Amniotic stem cell (primary cell): ENCODE measurements at places on chromosomes 5 and 9.

- no peak for DNase-seq
Observed at GRCh38 chr5:107090506-107090905, 580.2 kb downstream of the EFNA5 start.

DNA sequence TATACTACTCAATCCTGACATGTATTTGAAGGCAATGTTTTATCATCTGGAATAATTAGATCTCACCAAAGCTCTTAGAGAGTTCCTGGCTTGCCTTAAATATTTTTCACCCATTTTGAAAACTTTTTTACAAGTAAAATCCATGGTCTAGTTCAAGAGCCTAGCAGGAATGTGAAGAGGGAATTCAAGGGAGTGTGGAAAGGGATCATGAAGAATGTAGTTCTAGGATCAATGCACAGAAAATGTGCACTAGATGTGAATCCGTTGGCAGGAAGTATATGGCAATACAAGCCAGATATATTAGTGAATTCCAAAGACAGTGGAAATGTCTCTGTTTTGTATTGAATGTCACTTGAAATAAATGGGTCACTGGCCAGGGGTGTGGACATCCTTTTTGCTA is 167.9 kb upstream of the MOCS2 start:
- DNase-seq = no peak

DNA sequence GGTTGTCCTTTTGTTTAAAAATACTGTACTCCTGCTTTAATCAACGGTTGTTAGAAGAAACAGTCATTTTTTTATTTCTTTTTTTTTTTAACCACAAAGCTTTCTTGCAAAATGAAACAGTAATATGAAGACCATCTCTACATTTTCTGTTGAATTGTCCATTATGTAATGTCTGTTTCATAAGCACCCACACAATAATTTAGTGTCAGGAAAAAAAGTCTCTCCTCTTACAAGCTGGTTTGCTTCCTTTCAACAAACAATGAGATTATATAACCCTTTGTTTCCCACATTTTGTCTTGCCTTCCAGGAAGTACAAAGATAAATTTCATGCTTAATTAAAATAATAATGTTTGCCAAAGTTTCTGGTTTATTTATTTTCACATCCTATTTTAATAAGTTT is 16.7 kb downstream of the CTNNAL1 start:
- DNase-seq = no peak

- no peak for DNase-seq
Observed at GRCh38 chr5:109532773-109533364, 123.1 kb upstream of the PJA2 start.

GRCh38 chr5:59579101-59579823 is 314.3 kb downstream of the PDE4D start:
- no peak for DNase-seq

- DNase-seq = peak; percentile 59
Observed at GRCh38 chr9:111728617-111729366, 65.9 kb downstream of the SHOC1 start.

DNA sequence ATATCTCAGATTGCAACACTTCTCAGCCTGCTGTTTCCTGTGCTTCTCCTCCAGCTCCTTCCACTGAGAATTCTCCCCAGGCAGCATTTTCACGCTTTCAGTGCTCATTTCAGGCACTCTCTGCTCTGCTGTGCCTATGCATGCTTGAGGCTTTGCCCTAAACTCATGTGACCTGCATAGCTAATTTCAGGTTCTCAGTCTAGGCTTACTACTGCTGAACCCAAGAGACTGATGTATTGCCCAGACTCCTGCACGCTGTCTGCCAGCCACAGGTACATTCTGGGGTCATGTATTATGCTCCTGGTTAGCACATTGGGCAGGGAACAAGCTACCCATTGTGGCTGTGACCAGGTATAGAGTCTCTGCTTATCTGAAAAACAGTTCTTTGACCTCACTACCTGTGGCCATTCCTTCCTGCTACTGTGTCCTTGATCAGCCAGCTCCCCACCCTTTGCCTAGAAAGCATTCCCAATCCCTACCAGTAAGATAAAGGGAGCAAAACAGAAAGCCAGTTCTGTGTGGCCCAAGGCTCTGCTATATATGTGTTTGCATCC is 34.7 kb downstream of the PIP5K1B start:
- DNase-seq = no peak

DNA sequence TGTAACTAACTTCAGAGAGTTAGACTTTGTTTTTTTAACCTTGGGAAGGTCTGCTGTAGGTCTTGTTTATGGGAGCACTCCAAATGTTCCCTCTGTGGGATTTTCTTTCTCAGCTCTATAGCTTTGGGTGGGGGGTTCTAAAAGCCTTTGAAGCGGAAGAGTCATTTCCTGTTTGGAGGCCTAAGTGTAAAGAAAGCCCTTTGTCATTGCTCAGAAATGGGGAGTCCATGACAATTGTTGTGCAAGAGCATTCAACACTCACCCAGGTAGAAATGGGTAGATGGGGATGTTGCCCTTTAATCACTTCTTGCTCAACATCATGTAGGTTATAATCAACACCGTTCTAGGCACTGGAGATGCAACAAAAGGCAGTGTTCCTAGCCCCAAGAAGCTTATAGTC is 30.3 kb upstream of the MAST4 start:
- no peak for DNase-seq

- no peak for DNase-seq
Observed at GRCh38 chr9:81489046-81489445, 200.3 kb downstream of the TLE1 start.

GRCh38 chr9:69658987-69659675 is 13.0 kb downstream of the APBA1 start:
- no peak for DNase-seq

DNA sequence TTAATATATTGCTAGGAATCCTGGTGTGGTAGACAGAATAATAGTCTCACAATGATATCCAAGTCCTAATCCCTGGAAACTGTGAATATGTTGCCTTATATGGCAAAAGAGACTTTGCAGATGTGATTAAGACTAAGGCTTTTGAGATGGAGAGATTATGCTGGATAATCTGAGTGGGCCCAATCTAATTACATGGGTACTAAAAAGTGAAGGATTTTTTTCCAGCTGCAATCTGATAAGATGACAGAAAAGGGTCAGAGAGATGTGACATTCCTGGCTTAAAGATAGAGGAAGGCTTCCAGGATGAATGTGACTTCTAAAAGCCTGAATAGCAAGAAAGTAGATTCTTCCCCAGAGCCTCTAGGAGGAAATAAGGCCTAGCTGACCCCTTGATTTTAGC is 80.7 kb upstream of the MPDZ start:
- no peak for DNase-seq

GRCh38 chr5:36915653-36916052 is 39.1 kb downstream of the NIPBL start:
- DNase-seq = no peak

- no peak for DNase-seq
Observed at GRCh38 chr9:8156346-8156745, 356.8 kb upstream of the DMAC1 start.

GRCh38 chr9:8860925-8861324 is 1061.3 kb upstream of the DMAC1 start:
- DNase-seq = no peak

DNA sequence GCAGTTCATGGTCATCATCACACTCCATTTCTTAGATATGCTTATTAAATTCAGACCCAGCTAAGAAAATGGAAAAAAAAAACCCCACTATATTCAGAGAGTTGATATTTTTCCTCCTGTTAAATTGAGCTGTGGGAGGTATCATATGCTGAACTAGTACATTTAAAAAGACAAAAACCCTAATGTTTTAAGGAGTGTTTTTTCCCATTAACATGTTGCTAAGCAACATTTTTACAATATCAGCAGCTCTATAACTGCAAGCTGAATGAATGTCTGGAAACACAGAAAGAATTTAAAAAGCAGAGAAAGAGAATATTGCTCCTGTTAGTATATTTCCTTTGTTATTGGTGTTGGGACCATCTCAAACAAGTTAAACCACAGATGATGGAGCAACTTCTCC is 265.8 kb upstream of the GRIA1 start:
- DNase-seq = no peak

GRCh38 chr9:36868586-36869282 is 165.3 kb downstream of the PAX5 start:
- no peak for DNase-seq

DNA sequence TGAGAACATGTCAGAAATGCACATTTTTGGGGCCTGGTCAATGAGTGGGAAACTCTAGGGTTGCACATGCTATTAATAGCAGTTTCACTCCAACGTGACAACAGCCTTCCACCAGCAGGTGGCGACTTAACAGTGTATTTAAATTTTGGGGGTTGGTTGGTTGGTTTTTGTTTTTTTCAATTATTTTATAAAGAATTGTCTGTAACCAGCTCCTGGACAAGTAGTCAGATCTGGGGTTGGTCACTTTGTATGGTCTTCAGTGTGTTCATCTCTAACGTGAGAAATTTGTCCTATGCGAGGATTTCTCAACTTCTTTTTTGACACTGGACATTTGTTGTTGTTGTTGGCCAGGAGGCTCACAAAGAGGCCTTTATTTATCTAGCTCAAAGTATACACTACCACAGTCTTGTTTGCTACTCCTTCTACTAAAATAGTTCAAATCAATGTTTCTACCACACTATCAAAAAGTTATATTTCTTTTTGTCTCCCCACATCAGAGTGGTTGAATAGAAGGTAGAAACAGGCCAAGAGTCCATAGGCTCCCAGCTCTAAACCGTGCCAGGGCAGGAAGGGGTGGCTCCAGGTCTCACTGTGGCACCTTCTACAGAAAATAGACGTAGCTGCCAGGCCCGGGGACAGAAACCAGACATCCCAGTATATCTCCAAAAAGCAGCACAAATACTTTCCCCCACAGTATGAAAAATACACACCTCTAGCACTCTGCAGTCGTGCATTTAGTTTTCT is 110.4 kb downstream of the TRPM6 start:
- DNase-seq = peak; percentile 64

DNA sequence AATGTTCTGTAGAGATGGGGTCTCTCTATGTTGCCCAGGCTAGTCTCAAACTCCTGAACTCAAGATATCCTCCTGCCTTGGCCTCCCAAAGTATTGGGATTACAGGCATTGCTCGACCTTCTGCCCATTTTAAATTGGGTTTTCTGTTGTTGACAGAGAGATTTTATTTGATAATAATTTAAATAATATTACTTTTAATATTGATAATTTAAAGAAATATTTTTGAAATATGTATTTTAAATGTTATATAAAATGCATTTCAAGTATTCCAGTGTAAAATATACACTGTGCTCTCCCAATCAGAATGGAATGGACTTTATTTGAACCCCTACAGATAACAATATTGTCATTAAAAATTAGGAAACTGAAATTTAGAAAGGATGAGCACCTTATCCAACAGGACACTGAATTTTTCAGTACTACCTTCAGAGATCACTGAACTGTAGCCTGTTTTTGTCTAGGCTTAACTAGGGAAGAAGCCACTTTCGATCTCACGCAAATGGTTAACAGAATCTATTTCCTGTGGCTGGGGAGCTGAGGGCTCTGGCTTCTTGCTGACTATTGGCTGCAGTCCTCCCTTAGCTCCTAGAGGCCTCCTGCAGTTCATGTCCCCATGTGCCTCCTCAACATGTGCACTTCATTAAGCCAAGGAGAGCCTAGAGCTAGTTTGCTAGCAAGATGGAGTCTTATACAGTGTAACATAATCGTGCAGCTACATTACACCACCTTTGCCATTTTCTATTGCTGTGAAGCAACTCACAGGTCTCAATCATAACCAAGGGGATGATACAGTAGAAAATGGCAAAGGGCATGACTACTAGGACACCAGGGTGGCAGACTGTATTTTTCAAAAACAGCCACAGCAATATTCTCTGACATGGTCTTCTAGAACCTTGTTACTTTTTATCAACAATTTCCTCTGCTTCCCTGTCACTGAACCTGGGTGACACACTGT is 150.0 kb downstream of the CDC42SE2 start:
- DNase-seq = no peak

- DNase-seq = no peak
Observed at GRCh38 chr9:133953976-133954709, 38.0 kb downstream of the VAV2 start.

GRCh38 chr5:126631920-126632319 is 31.2 kb downstream of the PHAX start:
- no peak for DNase-seq

GRCh38 chr9:75231167-75231566 is 142.9 kb downstream of the OSTF1 start:
- no peak for DNase-seq

- no peak for DNase-seq
Observed at GRCh38 chr5:174273325-174273724, 227.8 kb downstream of the NSG2 start.

GRCh38 chr5:1555011-1555807 is 31.4 kb upstream of the LPCAT1 start:
- DNase-seq = peak; percentile 32

GRCh38 chr5:10588779-10589447 is 25.0 kb downstream of the ANKRD33B start:
- DNase-seq = no peak

GRCh38 chr5:103456476-103456875 is 106.1 kb downstream of the NUDT12 start:
- DNase-seq = no peak

- DNase-seq = no peak
Observed at GRCh38 chr9:112793213-112793810, 42.8 kb downstream of the SNX30 start.
